HT-29 (cell line): ENCODE measurements at places on chromosomes 5 and 9. TPM values are rescaled to one million over a fixed set of nuclear protein-coding genes. Genes with fewer than 3 reads are reported as not detected.

Gene PCDH1
- total RNA-seq: 108 and 131 TPM in 2 replicates

Gene STOML2
- 252 and 264 TPM in 2 replicates for total RNA-seq

Gene DAB2
- 2.3 and 3.4 TPM in 2 replicates for total RNA-seq

Gene OTULIN
- 20.4 and 21.0 TPM in 2 replicates for total RNA-seq

Gene STK32A
- not detected in 2 replicates for total RNA-seq

Gene SHISAL2B
- total RNA-seq: not detected in 2 replicates

Gene NEURL1B
- 0.26 and 0.79 TPM in 2 replicates for total RNA-seq

Gene GPR150
- not detected in 2 replicates for total RNA-seq

Gene PCDHB6
- total RNA-seq: not detected in 2 replicates

Gene ECM2
- total RNA-seq: not detected in 2 replicates

Gene HAVCR1
- total RNA-seq: not detected in 2 replicates
